ENCODE measurements at places on chromosomes 2 and 18.

DNA sequence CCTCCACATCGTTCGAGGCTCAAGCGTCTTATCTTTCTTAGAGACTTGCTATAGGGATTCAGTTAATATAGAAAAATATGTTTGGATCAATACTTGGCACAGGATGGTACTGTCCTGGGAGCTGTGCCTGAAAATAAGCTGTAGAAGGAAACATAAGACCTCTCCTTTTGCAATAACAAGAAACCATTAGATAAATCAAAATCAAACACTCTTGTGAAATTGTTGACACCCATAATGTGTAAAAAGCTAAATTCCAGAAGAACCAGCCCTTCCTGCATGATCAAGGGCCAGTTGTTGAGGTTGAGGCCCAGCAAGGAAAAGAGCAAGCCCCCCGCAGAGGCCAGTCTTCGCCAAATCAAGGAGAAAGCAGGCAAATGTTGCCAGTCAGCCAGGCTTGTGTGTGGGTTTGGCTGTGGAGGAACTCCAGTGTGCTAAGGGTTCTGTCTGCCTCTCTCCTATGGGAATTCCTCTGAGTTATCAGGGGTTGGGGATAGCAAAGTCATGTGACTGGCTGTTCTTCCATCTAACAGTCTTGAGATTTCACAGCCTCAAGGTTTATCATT is 185.7 kb downstream of the ACKR3 start:
- no peaks in the 10 kb centered on the region for H3K4me1 ChIP-seq
- H3K27ac ChIP-seq, result no peak overlapping the region
- no peaks in the 10 kb centered on the region for H3K36me3 ChIP-seq

GRCh38 chr2:157722580-157723234 is 94.0 kb upstream of the ACVR1C start:
- H3K27ac ChIP-seq, result no peak overlapping the region
- no peaks in the 10 kb centered on the region for H3K27me3 ChIP-seq
- H3K4me3 ChIP-seq, result no peak overlapping the region
- no peaks in the 10 kb centered on the region for H3K4me1 ChIP-seq
- H3K36me3 ChIP-seq, result peaks cover 13% of the 10 kb centered on the region
- DNase-seq, result no peak

- H3K27me3 ChIP-seq, result no peaks in the 10 kb centered on the region
- no peaks in the 10 kb centered on the region for H3K4me1 ChIP-seq
- H3K4me3 ChIP-seq, result no peak overlapping the region
- H3K27ac ChIP-seq, result no peak overlapping the region
- DNase-seq, result no peak
Measured at GRCh38 chr2:32135409-32135808, 30.3 kb upstream of the SLC30A6 start.

GRCh38 chr2:191228333-191228732 is 16.9 kb upstream of the MYO1B start:
- no peak overlapping the region for H3K27ac ChIP-seq
- H3K4me3 ChIP-seq, result no peak overlapping the region
- no peak for DNase-seq
- no peaks in the 10 kb centered on the region for H3K27me3 ChIP-seq
- H3K36me3 ChIP-seq, result no peaks in the 10 kb centered on the region
- H3K4me1 ChIP-seq, result no peaks in the 10 kb centered on the region

DNA sequence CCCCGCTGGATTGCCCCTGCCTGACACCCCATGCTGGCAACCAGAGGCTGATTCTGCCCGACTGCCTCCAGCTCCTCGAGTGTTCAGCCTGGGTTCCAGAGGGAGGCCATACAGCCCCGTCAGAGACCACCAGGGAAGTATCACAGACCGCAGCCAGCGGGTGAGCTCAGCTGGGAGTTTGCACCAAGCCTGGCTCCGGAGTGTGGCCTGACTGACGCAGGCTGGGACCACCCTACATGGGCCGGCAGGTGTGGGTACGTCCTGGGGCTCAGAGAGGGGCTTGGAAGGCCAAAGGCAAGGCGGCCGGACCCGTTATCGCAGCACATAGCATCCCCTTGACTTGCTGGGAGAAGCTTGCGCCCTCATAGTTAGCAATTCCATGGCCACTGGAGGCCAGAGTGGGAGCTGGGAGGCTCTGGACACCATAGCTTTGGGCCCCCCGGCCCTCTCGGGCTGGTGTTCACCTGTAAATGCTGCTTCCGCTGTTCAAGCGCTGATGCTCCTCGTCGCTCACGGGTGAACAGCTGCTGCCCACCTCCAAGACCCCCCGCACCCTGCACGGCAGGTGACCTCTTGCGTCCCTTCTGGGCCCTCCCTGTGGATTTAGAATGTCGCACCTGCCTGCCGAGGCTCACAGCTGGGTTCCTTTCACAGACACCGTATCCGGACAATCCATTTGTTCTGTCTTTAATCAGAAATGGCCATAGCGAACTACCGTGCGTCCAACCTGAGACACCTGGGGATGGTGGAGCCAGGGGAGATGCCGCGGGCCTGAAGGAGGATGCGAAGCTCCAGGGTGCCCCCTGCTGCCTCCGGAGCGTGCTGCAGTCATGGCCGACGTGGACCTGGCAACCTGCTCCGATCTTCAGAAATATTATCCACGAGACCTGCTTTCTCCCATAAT is 31.2 kb upstream of the SLC66A3 start:
- no peaks in the 10 kb centered on the region for H3K36me3 ChIP-seq
- H3K4me1 ChIP-seq, result peaks cover 6% of the 10 kb centered on the region
- H3K27me3 ChIP-seq, result peaks cover 6% of the 10 kb centered on the region
- H3K4me3 ChIP-seq, result no peak overlapping the region
- peak; percentile 69 for DNase-seq

DNA sequence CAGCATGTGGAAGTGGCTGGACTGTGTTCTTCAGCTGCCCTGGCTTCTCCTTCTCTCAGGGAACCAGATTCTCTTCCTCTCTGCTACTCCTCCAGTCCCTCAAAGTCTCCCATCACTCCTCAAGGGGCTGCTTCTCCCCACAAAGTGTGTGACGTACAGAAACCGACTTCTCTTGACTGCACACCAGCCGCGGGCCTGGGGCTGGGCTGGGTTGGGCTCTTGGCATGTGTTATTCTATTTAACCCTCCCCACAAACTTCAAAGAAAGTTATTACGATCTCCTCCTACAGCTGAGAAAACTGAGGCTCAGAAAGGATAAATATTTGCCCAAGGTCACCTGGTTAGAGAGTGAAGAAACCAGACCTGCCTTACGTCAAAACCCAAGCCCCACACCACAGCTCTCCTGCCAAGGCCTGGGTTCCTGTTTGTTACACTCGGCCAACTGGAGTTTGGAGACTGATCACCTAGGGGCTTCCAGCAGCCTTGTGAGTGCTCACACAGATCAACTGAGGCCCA is 269.0 kb downstream of the TFCP2L1 start:
- H3K27me3 ChIP-seq, result peaks cover 5% of the 10 kb centered on the region
- DNase-seq, result no peak
- H3K4me1 ChIP-seq, result no peaks in the 10 kb centered on the region
- H3K27ac ChIP-seq, result no peak overlapping the region
- no peak overlapping the region for H3K4me3 ChIP-seq
- no peaks in the 10 kb centered on the region for H3K36me3 ChIP-seq

DNA sequence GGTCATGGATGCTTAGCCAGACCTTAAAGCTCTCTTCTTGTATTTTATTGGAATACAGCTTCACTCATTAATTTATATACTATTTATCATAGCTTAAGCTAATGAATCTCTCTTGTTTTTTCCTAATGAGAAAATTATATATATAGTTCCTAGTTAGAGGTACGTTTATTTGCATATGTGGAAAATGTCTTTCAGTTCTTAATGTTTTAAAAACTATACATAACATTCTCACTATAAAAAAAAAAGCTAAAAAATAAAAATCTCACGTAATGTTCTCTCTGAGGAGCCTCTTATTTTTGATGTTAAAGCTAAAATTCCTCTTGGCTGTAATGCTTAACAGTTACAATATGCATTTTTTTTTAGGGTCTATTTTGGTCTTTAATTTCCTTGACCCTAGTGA is 16.6 kb downstream of the UGP2 start:
- H3K4me1 ChIP-seq, result peaks cover 63% of the 10 kb centered on the region
- no peak overlapping the region for H3K27ac ChIP-seq
- DNase-seq, result no peak
- H3K36me3 ChIP-seq, result peaks cover 72% of the 10 kb centered on the region
- H3K27me3 ChIP-seq, result no peaks in the 10 kb centered on the region

DNA sequence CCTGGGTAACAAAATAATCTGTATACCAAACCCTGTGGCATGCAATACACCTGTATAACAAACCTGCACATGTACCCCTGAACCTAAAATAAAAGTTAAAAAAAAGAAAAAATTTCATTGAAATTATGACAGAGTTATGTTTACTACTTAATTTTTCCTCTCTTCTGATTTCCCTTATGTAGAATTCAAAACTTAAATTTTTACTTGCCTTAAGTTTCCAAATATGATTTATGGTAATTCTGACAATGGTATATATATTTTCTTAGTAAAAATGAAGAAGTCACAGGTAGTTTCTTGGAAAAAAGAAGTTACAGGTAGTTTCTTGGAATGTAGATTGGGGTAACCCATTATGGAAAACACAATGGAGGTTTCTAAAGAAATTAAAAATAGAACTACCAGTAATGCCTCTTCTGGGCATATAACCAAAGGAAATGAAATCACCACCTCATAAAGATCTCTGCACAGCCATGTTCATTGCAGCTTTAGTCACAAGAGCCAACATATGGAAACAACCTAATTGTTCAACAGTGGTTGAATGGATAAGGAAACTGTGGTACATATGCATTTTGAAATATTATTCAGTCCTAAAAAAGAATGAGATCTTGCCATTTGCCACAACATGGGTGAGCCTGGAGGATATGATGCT is 164.9 kb downstream of the BABAM2 start:
- no peak for DNase-seq
- no peak overlapping the region for H3K4me3 ChIP-seq
- no peaks in the 10 kb centered on the region for H3K27me3 ChIP-seq

DNA sequence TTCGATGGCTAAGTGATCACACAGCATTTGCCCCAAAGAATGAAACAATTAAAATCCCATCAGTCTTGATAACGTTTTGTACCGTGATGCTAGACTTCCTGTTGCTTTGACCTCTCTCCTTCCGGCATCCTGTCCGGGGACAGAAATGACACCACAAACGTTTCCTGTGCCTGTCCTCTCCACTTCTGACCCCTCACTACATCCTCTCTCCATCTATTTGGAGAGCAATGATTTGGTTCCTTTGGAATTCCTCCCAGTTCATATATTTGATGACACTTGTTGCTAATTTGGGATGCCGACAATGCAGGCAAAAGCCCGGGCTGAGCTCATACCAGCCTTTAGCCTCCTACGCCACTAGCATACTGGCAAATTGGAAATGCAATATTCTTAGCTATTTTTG is 151.2 kb upstream of the CCDC68 start:
- no peak for DNase-seq
- H3K27ac ChIP-seq, result no peak overlapping the region
- no peaks in the 10 kb centered on the region for H3K36me3 ChIP-seq

All from activated CD8-positive, alpha-beta T cell treated with anti-CD3 and anti-CD28 coated beads, Interleukin-2, amount 10 ng/mL, durations not matched to agents 7 days and 5 days (primary cell).